Mesothelial cell of epicardium (in vitro differentiated cells): ENCODE measurements at places on chromosomes 7 and 10. TPM values are rescaled to one million over a fixed set of nuclear protein-coding genes. Genes with fewer than 3 reads are reported as not detected.
A peak's percentile ranks its signal among the peaks of the same experiment; 100 is the strongest.

GRCh38 chr10:124641282-124642087 is 102.7 kb downstream of the FAM53B start:
- H3K4me1 ChIP-seq = peaks cover 19% of the 10 kb centered on the region
- peak overlapping the region; percentile 26 for H3K27ac ChIP-seq
- H3K36me3 ChIP-seq = no peaks in the 10 kb centered on the region
- H3K4me3 ChIP-seq = no peak overlapping the region
- no peaks in the 10 kb centered on the region for H3K27me3 ChIP-seq

DNA sequence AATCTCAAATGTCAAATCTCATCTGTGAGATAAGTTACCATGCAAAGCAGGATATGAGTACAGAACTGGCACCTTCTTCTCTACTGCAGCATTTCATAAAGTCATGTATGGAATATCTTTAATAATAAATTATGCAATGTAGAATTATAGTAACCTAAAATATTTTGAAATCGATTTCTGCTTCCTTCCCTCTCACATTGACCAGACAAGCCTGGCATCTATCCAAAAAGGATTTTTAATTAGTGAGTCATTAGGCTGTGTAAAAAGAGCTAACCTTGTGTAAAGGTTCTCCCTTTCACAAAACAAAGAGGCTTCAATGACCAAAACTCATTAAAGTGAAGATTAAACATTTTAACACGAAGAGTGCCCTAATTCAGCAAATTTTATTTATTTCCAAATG is 48.8 kb upstream of the EXOC6 start:
- peaks cover 22% of the 10 kb centered on the region for H3K27me3 ChIP-seq
- H3K36me3 ChIP-seq = peaks cover 3% of the 10 kb centered on the region
- no peaks in the 10 kb centered on the region for H3K4me1 ChIP-seq
- no peak for DNase-seq

- no peaks in the 10 kb centered on the region for H3K4me1 ChIP-seq
- peaks cover 15% of the 10 kb centered on the region for H3K27me3 ChIP-seq
- H3K36me3 ChIP-seq = no peaks in the 10 kb centered on the region
- no peak overlapping the region for H3K27ac ChIP-seq
- H3K4me3 ChIP-seq = no peak overlapping the region
Observed at GRCh38 chr7:96973986-96974385, 31.4 kb upstream of the DLX6 start.

DNA sequence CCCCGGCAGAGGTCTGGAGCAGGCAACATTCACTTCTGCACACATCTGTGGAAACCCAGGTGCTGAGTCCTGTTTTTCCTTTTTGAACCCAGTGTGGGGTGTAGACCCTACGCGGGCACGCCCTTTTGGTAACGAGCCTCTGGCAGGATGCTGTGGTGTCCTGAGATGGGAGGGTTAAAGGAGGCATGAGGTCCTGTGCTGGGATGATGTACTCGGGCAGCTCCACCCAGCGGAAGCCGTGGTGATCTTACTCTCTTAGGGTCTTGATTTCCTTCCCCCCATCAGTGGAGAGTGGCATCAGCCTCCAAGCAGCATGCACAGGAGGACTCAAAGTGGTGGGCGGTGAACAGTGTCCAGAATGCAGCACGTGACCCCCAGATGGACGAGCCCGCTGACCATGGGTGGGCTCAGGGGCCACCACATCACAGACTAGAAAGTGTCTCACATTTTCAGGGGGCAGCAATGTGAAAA is 148.6 kb downstream of the DNAJB6 start:
- H3K4me3 ChIP-seq = no peak overlapping the region
- no peak overlapping the region for H3K27ac ChIP-seq
- H3K36me3 ChIP-seq = no peaks in the 10 kb centered on the region
- H3K27me3 ChIP-seq = peaks cover 7% of the 10 kb centered on the region
- H3K4me1 ChIP-seq = no peaks in the 10 kb centered on the region

GRCh38 chr7:107077699-107078516 is 33.4 kb downstream of the PRKAR2B start:
- H3K36me3 ChIP-seq = no peaks in the 10 kb centered on the region
- H3K4me1 ChIP-seq = peaks cover 12% of the 10 kb centered on the region
- H3K4me3 ChIP-seq = no peak overlapping the region
- no peak overlapping the region for H3K27ac ChIP-seq

- H3K36me3 ChIP-seq = no peaks in the 10 kb centered on the region
- H3K27me3 ChIP-seq = peaks cover 47% of the 10 kb centered on the region
- H3K27ac ChIP-seq = peak within 1 kb of the TSS; percentile 25
- peak; percentile 75 for DNase-seq
Observed at GRCh38 chr7:1669954-1670893, at the start of gene ELFN1. Gene ELFN1, plus strand, starts transcription at chr7:1670277. Its CDS starts 74,320 bp downstream, at chr7:1744597.

- DNase-seq = no peak
- H3K4me1 ChIP-seq = no peaks in the 10 kb centered on the region
- no peak overlapping the region for H3K27ac ChIP-seq
- H3K27me3 ChIP-seq = no peaks in the 10 kb centered on the region
- no peak overlapping the region for H3K4me3 ChIP-seq
Observed at GRCh38 chr7:122103064-122103463, 41.0 kb downstream of the AASS start.

GRCh38 chr10:37860494-37861190 is 3.2 kb upstream of the ZNF248 start:
- peaks cover 9% of the 10 kb centered on the region for H3K4me1 ChIP-seq
- no peaks in the 10 kb centered on the region for H3K27me3 ChIP-seq
- no peak for DNase-seq
- H3K27ac ChIP-seq = no peak overlapping the region
- H3K4me3 ChIP-seq = no peak overlapping the region

- DNase-seq = no peak
- no peak overlapping the region for H3K4me3 ChIP-seq
Observed at GRCh38 chr7:1246160-1246870, 13.6 kb downstream of the UNCX start.

PITX3 gene
- total RNA-seq = not detected in 3 replicates

GLI3 gene
- 122 to 126 TPM (median 122 TPM) in 3 replicates for total RNA-seq

- H3K4me3 ChIP-seq = no peak overlapping the region
Observed at GRCh38 chr7:22051886-22052673, 106.4 kb upstream of the CDCA7L start.

DNA sequence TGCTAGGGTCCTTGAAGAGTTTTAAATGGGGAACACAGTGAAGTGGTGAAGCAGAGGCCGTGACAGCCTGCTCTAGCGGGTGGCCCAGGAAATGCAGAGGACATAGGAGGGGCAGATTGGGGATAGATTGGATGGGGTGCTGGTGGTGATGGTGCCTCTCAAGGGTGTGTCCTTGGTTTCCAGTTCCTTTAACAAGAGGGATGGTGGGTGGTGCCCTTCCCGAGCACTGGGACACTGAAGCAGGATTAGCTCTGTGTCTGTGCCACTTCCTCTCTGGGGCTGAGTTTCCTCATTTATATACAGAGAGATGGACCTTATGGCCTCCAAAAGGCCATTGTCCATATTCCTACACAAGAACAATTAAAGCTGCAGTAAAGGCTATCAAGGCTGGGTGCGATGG is 285.5 kb downstream of the TCF7L2 start:
- H3K27me3 ChIP-seq = no peaks in the 10 kb centered on the region
- DNase-seq = no peak
- H3K36me3 ChIP-seq = no peaks in the 10 kb centered on the region
- H3K4me1 ChIP-seq = no peaks in the 10 kb centered on the region

- H3K4me3 ChIP-seq = no peak overlapping the region
- no peak for DNase-seq
- peaks cover 3% of the 10 kb centered on the region for H3K4me1 ChIP-seq
- no peak overlapping the region for H3K27ac ChIP-seq
- H3K36me3 ChIP-seq = no peaks in the 10 kb centered on the region
- H3K27me3 ChIP-seq = no peaks in the 10 kb centered on the region
Observed at GRCh38 chr10:29900865-29901264, 158.5 kb downstream of the JCAD start.

GRCh38 chr7:30835396-30835915 is 64.2 kb downstream of the MINDY4 start:
- H3K4me1 ChIP-seq = no peaks in the 10 kb centered on the region
- H3K36me3 ChIP-seq = peaks cover 45% of the 10 kb centered on the region
- no peak overlapping the region for H3K27ac ChIP-seq
- H3K4me3 ChIP-seq = no peak overlapping the region
- DNase-seq = no peak

DNA sequence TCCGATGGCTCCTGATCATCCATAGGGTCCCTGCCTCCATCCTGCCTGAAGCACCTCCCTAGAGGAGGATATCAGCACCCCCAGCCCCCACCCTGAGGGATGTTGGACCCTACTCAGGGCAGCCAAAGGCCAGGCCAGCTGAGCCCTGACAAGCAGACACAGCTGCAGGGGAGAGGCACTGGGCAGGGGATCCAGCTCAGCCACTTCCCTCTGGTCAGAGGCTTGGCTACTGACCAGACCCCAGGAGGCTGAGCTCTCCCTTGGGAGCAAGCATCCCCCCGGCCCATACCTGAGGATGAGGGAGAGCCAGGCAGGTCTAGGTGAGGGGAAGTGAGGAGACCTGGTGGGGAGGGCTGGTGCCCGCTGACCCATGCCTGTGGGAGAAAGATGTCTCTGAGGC is 6.6 kb downstream of the LDB3 start:
- no peak for DNase-seq
- H3K4me1 ChIP-seq = peaks cover 23% of the 10 kb centered on the region
- no peaks in the 10 kb centered on the region for H3K36me3 ChIP-seq
- H3K27ac ChIP-seq = no peak overlapping the region

GRCh38 chr10:130041451-130042371 is 68.9 kb downstream of the C10orf143 start:
- H3K4me3 ChIP-seq = no peak overlapping the region
- no peaks in the 10 kb centered on the region for H3K4me1 ChIP-seq
- peaks cover 61% of the 10 kb centered on the region for H3K27me3 ChIP-seq
- no peaks in the 10 kb centered on the region for H3K36me3 ChIP-seq

PSAP gene
- total RNA-seq = 554 to 574 TPM (median 557 TPM) in 3 replicates

C10orf67 gene
- total RNA-seq = 0.11 to 0.22 TPM in 2 of 3 replicates, not detected in the other

PNPLA8 gene
- total RNA-seq = 18.0 to 20.0 TPM (median 18.0 TPM) in 3 replicates

DNA sequence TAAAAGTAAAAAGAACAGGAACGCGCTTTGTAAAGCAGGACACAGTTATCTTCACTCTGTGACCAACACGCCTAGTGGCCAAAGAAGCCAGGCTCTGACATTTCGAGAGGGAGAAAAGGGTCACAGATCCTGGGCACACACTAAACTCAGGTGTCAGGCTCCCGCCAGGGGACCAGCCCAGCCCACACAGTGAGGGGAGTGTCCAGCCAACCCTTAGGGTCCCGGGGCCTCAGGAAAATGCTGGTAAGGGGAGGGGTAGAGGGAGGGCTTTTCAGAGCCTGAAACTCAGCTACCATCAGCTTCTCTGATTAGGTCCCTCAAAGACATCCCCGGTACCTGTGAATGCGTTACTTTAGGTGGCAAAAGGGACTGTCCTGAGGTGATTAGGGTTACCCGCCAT is 16.6 kb downstream of the ANXA11 start:
- peak overlapping the region; percentile 79 for H3K27ac ChIP-seq
- no peak for DNase-seq
- no peak overlapping the region for H3K4me3 ChIP-seq
- no peaks in the 10 kb centered on the region for H3K27me3 ChIP-seq
- H3K4me1 ChIP-seq = peaks cover 19% of the 10 kb centered on the region

- no peak for DNase-seq
- H3K27ac ChIP-seq = no peak overlapping the region
- H3K27me3 ChIP-seq = no peaks in the 10 kb centered on the region
- H3K4me1 ChIP-seq = no peaks in the 10 kb centered on the region
- no peaks in the 10 kb centered on the region for H3K36me3 ChIP-seq
Observed at GRCh38 chr10:23406409-23406808, 32.5 kb upstream of the OTUD1 start.

- H3K4me3 ChIP-seq = no peak overlapping the region
- H3K36me3 ChIP-seq = peaks cover 4% of the 10 kb centered on the region
- DNase-seq = no peak
- peaks cover 15% of the 10 kb centered on the region for H3K4me1 ChIP-seq
Observed at GRCh38 chr7:117152213-117153007, 170.4 kb downstream of the WNT2 start.

GRCh38 chr10:15440204-15440711 is 69.2 kb upstream of the FAM171A1 start:
- peaks cover 16% of the 10 kb centered on the region for H3K4me1 ChIP-seq
- H3K36me3 ChIP-seq = no peaks in the 10 kb centered on the region
- no peaks in the 10 kb centered on the region for H3K27me3 ChIP-seq
- DNase-seq = no peak

CD36 gene
- total RNA-seq = 0.34 to 1.1 TPM (median 0.44 TPM) in 3 replicates

DNA sequence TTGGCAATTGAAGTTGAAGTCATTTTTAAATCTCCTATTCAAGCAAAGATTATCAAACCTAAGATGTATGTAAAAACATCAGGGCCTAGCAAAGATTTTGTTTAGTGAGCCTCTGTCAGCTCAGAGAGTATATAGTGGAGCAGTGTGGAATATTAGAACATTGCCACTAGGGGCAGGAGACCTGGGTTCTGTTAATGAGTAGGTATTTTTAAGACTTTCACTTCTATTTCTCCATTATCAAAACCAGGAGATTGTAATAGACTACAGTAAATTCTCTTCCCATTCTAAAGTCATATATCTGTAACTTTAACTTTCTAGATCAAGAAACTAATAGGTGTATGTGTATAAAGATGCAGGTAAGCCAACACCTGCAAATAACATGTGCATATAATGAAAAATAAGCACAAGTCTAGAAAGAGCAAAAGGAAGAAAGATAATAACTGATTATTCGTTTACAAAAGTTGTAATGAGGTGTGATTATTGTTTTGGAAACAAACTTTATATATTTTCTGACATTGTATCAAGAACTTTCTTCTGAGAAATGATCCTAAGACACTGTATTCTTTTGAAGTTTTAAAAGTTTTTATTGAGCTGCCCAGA is 64.4 kb downstream of the KCND2 start:
- H3K4me1 ChIP-seq = no peaks in the 10 kb centered on the region
- no peak overlapping the region for H3K27ac ChIP-seq
- DNase-seq = no peak
- H3K4me3 ChIP-seq = no peak overlapping the region
- H3K27me3 ChIP-seq = no peaks in the 10 kb centered on the region
- H3K36me3 ChIP-seq = no peaks in the 10 kb centered on the region

- peak overlapping the region; percentile 48 for H3K27ac ChIP-seq
- H3K4me3 ChIP-seq = peak overlapping the region; percentile 63
- peaks cover 1% of the 10 kb centered on the region for H3K27me3 ChIP-seq
- no peak for DNase-seq
Observed at GRCh38 chr7:39609113-39609934, 14.0 kb upstream of the RALA start.
